Urothelium cell line (cell line): ENCODE measurements at places on chromosomes 1 and 21.
A peak's percentile ranks its signal among the peaks of the same experiment; 100 is the strongest.

DNA sequence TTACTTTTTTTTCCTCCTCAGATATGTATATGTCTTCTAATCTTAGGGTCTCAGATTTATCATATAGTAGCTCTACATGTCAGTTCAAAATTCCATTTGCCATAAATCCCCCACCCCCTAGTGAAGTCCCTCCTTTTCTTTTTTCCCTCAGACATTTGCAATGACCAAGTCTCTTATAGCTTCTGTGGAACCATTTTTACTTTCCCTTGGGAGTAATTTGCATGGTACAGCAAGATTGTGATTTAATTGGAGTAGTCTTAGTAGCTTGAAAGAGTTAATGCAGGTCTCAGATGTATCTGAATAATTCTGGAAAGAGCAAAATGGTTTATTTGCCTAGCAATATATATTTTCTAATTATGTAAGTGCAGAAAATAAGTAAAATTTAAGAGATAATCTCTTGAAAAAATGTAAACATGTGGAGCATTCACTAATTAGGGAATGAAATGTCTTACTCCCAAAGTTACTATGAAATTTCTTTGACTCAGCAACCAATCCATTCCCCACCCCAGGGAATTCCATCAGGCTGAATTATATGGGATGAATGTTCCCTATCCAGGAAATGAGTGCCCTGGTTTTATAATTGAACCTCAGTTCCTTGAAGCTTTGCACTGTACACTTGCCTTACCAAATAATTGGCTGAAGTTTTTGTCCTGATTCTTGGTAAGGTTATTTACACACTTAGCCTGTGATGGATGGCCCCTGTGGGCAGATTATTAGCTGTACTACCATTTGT is 267.0 kb downstream of the DNM3 start:
- no peak for DNase-seq

DNA sequence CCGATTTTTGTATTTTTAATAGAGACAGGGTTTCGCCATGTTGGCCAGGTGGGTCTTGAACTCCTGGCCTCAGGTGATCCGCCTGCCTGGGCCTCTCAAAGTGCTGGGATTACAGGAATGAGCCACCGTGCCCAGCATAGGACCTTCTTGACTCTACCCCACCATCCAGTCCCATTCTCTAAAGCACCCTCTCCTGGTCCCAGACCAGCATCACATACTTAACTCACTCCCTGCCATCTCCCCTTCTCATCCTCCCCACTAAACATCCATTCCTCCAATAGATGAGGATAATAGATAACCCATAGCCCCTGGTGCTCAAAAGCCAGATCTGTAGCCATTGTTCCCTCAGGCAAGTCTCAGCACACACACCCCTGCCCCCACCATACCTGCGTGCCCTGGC is 2.1 kb downstream of the ENTREP3 start:
- no peak for DNase-seq

DNA sequence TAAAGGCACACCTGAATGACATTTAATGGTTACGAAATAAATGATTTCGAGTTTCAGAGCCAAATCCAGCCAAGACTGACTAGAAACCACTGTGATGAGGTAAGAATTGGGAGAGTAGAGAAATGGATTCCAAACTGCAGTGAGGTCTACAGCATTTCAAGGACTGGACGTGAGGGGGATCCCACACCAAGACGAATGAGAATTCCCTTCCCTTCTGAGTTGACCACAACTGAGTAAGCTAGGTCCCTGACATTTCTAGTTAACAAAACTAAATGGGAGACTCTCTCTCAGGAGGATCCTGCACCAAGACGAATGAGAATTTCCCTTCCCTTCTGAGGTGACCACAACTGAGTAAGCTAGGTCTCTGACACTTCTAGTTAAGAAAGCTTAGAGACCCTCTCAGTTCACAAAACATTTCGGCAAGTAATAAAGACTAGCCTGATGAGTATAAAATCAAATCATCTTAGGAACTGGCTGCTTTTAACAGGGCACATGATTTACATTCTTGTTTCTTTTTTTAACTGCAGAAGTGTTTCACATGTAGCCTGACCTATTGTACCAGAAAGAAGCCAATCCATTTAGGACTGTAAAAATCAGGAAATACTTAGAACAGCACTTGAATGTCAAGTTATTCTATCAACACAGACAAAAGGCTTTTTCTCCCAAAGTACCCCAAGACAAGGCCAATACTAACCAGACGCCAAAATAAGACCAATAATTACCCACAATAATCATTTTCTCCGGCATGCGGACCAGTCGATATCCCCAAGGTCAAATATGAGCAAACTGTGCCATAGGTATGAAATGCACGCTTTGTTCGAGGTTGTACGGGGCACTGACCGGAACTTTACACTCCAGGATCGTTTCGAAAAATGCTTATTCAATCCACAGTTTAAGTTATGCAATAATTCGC is 1.4 kb upstream of the SPATA1 start:
- no peak for DNase-seq

DNA sequence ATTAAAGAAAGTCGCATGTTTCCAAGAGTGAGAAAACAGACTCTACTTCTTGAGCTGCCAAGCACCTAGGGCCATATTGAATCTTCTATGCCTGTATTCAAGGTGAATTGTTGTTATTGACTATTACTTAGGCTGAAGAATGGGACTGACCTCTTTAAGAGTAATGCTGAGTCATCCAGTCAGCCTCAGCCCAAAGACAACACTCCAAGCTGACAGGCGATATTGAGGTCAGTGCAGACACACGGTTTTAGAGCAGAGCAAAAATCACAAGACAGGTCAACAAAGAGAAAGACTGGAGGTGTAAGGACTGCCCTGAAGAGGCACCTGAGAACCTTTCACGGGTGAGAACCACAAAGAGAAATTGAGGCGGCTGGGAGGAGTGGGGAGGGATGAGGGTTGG is 146.9 kb downstream of the MIS18A start:
- peak; percentile 56 for DNase-seq

DNA sequence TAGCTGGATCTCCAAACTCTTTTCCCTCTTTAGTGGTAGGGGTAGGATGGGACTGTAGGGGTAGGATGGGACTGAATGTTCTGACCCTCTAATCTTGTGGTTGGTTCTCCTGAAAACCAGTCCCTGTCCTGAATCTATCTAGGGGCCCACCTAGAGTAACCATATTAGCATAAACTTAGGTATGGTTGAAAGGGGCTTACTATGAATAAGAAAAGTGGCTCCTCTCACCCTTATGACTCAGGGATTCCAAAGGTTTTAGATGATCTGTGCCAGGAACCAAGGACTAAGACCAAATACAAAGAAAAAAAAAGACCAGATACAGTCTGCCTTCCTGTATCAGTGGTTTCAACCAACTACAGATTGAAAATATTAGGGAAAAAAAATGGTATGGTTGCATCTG is 28.9 kb downstream of the RNF2 start:
- no peak for DNase-seq

DNA sequence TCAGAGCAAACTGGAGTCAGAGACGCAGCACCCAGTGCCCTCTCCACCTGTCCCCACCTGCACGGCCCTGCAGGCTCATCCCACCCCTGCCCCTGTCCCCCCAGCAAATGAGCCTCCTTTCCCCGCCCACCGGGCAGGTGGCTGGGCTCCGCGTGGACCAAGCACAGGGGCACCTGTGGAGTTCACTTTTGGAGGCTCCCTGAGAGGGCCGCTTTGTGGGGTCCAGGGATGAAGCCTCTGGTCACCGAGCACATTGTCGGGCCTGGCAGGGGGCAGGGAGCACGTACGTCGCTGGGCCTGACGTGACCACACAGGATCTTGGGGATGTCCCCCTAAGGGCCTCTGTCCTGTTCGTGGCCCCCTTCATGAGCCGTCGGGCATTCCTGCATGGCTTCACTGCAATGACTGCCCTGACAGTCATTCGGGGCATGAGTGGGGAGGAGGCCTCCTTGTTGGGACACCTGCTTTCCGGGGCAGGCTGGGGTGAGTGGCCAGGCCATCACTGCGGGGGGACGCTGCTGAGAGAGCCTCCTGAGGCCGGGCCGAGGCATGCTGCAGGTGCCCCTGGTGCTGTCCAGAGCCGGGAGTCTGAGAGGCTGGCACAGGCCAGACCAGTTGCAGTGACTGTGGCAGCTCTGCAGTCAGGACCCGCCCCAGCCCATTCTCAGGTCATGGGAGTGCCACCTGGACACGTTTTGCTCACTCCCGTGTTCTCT is 19.7 kb downstream of the SLX9 start:
- no peak for DNase-seq

DNA sequence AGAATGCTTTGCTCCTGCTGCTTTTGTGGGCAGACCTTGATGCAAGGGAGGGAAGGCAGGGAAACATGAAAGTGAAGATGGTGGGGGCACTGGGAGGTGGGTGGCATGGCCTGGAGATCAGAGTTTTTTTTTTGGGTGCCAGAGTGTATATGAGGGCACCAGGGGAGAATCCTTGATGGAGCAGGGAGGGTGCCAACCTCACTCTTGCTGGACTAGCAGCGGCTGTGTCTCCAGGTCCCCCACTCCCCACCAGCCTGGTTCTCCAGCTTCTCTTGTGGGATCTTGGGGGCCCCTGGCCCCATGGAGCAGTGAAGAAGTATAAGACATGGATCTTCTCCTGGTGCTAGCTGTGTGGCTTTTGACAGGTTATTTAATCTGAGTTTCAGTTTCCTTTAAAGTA is 13.5 kb upstream of the PRELP start:
- DNase-seq, result no peak

DNA sequence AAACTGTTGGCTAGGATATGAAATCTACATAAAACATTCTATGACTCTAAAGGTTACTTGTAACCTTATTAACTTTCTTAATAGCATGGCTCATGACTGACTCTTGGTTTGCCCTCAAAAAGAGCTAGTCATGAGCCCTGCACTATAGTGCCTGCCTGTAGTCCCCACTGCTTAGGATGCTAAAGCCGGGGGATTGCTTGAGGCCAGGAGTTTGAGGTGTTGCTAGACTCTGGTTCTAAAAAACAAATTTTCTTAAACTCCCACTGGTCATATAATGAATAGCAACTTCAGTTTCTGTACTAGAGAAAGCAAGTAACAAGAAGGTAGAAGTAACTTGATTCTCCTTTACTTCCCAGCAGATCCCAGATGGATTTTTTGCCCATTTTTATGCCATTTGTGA is 15.8 kb upstream of the NEXN start:
- no peak for DNase-seq

GRCh38 chr1:171310661-171311087 is 3.3 kb upstream of the FMO4 start:
- DNase-seq, result no peak

- DNase-seq, result no peak
These were observed 6.2 kb downstream of the RNPEP start for GRCh38 chr1:201988601-201989000.

DNA sequence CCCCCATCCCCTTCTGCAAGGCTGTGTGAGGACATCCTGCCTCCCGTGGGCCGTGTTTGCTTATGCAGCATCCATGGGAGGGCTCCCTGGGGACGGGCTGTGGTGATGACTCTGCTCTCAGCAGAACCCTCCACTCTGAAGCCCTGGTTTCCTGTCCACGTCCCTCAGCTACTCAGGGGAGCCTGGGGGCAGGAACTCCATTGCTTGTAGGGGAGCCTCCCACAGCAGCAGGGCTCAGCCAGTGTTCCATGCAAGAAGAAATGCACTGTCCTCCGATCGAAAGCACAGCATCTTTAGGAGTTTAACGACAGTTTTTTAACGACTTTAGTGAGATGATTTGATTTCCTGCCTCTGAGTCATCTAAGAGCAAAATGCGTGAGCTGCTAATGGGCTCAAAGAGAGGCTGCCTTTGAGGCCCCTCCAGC is 8.3 kb upstream of the KCNAB2 start:
- peak; percentile 52 for DNase-seq

DNA sequence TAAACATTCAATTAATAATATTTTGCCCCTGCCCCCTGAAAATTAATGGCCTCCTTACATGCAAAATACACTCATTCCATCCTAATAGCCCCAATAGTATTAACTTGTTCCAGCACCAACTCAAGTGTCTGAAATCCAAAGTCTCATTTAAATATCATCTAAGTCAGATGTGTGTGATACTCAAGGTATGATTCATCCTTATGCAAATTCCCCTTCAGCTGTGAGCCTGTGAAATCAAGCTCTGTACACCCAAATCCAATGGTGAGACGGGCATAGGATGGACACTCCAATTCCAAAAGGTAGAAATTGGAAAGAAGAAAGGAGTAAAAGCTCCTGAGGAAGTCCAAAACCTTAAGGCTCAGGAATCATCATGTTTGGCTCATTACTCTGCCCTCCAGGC is 83.5 kb downstream of the HHAT start:
- no peak for DNase-seq

GRCh38 chr1:183655562-183656075 is 2.5 kb upstream of the APOBEC4 start:
- peak; percentile 71 for DNase-seq

GRCh38 chr1:240522122-240522822 is 89.7 kb downstream of the GREM2 start:
- no peak for DNase-seq
